ENCODE measurements at places on chromosomes 5 and 9.

GRCh38 chr9:76887003-76887821, 18.7 kb downstream of the PRUNE2 start:
- no peak for DNase-seq

DNA sequence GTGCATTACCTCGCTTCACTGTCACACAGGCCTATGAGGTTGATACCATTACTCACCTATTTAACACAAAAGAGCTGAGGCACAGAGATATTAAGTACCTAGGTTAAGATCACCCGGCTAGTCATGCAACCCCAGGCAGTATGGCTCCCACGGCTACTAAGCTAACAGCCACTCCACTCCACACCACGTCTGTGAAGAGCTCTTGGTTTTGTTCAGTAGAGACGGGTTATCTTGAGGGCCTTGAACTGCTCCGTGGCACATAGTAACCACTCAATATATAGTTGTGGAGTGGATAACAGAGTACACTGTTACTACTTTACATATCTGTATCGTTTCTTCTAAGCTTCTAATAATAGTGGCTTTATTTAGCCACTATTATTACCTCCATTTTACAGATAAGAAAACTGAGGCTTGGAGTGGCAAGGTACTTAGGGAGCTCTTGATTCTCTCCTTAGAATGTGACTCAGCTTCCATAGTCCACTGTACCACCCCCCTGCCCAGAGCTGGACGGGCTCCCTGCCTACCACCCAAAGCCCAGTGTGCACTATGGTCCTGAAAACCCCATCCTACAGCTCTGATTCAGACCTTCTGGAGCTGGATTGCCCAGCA, 1.0 kb upstream of the CORO2A start:
- DNase-seq = no peak

DNA sequence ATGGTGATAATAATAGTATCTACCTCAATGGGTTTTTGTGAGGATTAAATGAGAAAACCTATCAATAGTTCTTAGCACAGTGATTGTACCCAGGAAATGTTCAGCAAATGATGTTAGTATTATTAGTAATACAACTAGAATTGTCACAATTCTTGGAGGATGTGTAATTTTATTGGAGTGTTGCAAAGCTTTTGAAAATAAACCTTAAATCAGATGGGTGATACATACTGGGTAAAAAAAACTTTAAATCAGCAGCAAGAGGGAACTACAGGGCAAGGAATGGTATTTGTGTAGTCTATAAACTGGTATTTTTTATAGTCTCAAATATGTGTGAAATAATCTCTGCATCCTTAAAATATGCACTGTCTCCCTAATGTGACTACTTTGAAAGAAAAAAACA, 371.6 kb downstream of the PIK3R1 start:
- DNase-seq = no peak

- DNase-seq = peak; percentile 40
These were observed 833 bp downstream of the C5orf24 start for GRCh38 chr5:134846641-134846960.

DNA sequence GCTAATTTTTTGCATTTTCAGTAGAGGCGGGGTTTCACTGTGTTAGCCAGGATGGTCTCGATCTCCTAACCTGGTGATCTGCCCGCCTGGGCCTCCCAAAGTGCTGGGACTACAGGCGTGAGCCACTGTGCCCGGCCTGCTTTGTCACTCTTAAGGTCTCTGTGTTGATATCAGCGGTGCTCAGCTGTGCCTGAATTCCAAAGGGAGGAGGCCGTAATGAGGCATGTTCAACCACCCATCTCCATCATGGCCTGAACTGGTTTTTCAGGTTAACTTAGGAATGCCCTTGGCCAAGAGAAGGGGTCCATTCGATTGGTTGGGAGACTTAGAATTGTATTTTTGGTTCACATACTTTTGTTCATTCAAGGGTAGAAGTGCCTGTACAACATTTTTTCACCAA, 22.0 kb downstream of the HSD17B3 start:
- DNase-seq = no peak

GRCh38 chr9:123597876-123598556, 242.0 kb downstream of the CRB2 start:
- DNase-seq = no peak

DNA sequence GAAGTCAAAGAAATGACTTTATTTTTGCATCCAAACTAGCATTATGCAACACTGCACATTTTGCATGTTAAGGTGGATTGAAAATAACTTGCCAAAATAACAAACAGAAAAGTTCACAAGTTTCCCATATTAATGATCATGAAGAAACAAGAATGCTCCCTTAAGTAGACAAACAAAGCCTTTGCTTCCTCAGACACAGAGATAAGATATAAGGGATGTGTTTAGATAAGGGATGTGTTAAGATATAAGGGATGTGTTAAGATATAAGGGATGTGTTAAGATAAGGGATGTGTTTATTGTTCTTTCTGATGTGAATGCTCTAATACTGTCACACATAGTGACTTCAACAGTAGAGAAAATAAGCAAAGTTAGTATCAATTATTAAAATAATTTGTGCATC, 174.8 kb downstream of the GABRG2 start:
- no peak for DNase-seq

DNA sequence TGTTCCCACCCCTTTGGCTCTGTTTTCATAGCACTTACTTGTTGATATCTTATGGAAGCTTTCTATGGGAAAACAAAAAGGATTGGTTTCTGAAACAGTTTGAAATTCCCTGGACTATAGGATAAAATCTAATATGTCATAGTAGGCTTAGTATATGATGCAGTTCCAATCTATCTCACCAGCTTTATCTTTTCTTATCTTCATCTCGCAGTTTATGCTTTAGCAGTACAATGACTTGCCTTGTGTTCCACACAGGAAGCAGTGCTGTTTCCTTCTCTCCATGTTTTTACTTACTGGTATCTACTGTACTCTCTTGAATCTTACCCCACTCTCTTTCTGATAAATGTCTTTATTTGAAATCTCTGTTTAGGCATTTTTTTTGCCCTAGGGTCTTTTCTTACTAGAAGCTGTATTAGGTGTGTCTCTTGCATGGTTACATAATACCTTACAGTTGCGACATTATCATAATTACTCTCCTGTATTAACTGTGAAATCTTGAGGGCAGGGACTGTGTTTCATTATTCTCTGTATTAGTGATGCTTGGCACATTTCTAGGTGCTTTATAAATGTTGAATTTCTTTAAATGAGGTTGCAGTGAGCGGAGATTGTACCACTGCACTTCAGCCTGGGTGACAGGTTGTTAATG, 76.3 kb downstream of the FOCAD start:
- no peak for DNase-seq

- no peak for DNase-seq
These were observed 58.6 kb downstream of the STARD4 start for GRCh38 chr5:111453747-111454146.

DNA sequence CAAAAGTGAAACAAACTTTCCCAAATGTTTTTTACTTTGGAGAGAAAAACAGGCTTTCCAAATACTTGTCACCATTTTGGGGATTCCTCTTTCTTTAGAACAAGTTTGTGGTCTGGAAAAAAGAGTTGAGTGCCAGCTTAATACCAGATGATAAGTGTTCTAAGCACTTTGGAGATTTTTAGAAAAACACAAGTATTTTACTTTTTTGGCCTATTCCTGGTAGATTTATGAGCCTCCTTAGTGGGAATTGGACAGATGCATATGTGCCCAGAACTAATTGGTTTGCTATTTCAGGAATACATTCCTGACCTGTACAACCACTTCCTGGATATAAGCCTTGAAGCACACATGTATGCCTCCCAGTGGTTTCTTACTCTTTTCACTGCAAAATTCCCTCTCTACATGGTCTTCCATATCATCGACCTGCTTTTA, 40.5 kb downstream of the GPR21 start:
- DNase-seq = peak; percentile 18

GRCh38 chr9:6716766-6717165, 41.0 kb upstream of the KDM4C start:
- DNase-seq = no peak

Measured in lung microvascular endothelial cell (primary cell).